NCI-H1048 (cell line): ENCODE measurements at places on chromosomes 12 and 14.
A peak's percentile ranks its signal among the peaks of the same experiment; 100 is the strongest.

DNA sequence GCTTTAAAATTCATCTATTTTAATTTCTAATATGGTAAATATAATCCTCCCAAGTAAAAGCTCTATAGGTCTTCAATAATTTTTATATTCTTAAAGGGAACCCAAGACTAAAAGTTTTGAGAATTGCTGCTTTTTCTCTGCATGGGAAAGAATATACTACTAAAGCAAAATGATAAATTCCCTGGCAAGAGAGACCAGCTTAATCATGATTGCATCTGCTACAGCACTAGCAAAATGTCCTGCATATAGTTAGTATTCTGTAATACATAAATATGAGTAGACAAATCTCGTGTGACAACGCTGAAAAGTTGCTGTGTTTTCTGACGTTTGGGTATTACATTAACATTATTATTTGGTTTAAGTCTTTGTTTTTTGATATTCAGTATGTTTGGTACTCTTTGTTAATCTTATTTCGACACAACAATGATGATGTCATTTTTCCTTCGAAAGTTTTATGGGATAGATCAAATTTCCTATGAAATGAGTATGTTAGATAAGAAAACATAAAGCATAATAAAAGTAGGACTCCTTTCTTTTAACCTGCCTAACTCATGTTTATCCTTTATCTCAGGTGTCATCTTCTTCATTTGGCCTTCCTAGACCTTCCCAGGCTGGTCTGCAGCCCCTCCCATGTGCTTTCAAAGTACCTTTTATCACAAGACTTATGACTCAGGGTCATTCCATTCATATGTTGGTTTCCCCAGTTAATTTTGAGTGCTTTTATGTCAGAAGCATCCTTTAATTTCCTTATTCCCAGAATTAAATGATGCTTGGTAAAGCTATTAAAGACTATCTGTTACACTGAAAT, 321.9 kb downstream of the RAD51B start:
- DNase-seq, result no peak

- DNase-seq, result no peak
Measured at GRCh38 chr12:45246236-45246635, 30.3 kb downstream of the ANO6 start.

DNA sequence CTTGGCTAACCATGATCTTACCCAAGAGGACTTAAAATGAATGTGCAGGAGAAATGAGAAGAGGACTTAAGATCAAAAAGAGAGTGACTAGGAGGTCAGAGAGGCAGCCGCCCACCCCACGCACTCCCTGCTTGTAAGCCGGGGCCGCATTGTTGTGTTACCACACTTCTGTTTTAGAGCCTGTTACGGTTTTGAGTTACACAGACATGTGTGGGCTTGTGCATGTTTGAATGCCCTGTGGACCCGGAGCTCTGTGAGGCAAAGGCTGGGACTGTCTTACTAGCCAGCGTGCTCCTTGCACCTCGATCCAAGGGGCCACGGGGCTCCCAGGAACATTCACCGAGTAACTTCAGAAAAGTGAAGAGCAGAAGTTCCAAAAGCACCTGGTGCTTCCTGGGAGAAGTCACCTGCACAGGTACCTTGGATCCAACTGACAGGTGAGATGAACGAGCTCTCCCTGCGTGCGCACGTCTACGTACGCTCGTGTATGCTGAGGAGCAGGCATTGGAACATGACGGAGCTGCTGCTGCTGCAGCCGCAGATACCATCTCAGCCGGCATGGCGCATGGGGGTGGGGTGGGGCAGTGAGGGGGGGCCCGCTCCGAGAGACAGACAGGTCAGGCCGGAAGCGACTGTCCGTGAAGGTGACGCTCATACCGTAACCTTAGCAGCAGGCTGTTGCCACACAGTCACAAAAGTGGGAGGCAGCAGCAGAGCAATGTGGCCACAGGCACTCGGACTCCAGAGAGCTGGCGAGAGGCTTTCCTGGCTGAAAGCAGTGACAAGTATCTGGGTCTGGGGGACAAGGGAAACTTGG, 23.7 kb downstream of the SFSWAP start:
- no peak for DNase-seq

- peak; percentile 37 for DNase-seq
Measured at GRCh38 chr12:116339062-116339461, 61.6 kb upstream of the MED13L start.

DNA sequence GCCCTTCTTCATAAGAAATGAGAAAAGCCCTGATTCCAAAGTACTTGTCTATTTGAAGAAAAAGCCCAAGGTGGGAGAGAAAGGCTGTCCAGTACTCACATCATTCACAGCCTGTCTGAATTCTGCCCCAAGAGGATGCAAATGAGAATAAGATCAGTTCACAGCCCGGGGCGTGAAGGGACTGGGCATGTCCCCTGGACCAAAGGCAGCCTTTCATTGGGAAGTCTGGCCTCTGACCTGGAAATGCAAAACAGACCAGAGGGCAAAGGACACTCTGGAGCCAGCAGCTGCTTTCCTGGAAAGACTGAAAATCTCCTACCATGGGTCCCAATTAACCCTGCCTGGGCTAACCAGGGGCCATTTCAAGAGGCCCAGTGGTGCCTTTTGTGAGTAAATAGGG, 191.2 kb upstream of the PELI2 start:
- DNase-seq, result no peak

DNA sequence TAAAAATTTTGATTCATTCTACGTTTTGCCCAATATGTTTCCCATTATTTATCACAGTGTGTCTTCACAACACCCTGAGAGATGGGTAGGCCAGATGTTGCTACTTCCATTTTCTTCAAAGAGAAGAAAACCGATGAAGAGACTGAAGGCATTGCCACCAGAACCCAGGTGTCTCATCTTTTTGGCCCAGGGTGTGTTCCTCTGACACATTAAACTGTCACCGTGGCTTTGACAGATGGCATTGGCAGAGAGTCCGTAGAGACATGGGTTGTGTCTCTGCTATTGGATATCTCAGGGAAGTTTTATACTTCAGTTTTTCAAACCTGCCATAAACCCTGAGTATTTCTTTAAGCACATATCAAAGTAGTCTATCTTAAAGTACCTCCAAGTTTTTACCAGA, 11.3 kb upstream of the NUDT4 start:
- DNase-seq, result no peak

- no peak for DNase-seq
Measured at GRCh38 chr14:65371784-65372183, 40.7 kb upstream of the FUT8 start.

DNA sequence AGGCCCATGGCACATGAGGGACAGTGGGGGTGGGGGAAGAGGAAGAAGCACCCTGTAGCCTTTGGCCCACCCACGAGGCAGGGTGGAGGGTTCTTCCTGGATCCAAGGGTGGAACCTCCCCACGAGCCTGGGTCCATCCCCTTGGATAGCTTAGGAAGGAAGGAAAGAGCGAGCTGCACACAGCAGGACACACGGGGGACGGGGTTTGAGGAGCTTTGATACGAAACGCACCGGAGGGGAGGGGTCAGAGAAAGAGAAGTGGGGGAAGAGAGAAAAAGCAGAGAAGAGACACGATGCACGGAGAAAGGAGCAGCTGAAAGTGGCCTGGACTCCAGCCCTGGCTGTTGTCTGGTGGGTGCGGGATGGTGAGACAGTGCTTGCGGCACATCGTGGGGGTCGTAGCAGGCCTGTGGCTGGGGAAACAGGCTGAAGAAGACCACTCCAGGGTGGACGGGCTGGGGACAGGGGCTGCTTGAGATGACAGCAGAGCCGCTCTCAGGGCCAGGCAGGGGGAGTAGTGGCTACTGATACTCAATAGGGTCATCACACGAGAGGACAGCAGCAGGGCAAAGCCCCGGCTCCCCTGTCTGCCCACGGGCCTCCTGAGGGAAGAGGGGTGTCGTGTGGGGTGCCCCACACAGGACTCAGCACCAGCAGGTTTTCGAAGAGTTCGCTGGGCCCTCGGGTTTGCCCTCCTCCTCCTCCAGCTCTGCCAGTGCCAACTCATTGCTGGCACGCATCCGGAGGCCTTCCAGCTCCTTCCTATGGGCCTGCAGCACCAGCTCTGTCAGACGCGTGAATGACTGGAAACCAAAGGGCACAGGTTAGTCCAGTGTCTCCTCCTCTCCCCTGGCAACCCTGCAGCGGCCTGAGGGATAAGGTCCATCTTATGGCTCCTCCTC, 5.4 kb upstream of the GPX2 start:
- no peak for DNase-seq
